SK-N-SH (cell line): ENCODE measurements at places on chromosomes 1 and 21. TPM values are rescaled to one million over a fixed set of nuclear protein-coding genes. Genes with fewer than 3 reads are reported as not detected.

DNA sequence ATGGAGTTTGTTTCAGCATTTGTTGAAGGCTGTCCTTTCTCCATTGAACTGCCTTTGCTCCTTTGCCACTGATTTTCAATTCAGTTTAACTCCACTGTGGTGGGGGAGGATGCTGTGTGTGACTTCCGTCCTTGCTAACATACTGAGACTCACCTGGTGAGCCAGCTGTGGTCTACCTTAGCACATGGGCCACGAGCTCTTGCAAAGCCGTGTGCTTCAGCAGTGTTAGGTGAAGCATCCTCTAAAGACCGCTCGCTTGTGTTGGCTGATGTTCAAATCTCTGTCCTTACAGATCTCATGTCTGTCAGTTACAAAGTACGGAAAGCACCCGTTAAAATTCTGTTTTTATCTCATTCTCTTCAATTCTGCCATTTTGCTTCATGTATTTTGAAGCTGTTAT is 3.6 kb upstream of the SPATC1L start:
- no peak for DNase-seq

DNA sequence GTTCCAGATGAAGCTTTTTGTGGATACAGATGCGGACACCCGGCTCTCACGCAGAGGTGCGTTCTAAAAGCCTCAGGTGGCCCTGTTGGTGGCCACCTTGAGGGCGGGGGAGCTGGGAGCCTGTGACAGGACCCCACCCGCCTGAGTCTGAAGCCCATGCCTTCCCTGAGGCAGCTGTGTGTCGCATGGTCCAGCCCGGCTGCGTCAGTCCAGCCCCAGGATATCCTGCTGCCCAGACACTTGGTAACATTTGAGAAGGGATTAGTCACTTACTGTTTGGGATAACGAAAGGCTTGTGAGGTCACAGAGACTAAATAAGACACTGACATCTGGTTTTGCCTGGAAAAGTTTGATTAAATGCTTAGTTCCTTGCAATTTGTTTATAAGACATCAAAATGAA is 68.9 kb downstream of the UCK2 start:
- DNase-seq: no peak

The ST6GALNAC5 gene
- polyA plus RNA-seq: 10.6 and 11.1 TPM in 2 replicates

DNA sequence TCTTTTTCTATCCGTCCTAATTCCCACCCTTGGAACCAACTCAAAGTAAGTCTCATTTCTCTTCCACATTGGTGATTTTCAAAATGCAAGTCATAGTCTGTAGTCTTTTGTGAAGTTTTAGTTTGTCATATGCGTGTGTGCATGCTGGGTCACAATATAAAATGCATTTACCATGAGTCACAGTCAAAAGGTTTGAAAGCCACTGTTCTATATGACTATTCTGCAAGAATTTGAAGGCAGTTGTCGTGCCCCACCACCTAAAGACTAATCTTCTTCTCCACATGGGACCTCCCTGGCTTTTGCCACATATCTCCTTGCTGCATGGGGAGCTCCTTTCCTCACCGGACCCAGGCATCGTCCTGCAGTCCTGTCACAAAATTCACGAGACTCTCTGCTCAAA is 1.6 kb downstream of the STPG1 start:
- no peak for DNase-seq

GRCh38 chr1:180033390-180033789 is 78.8 kb downstream of the CEP350 start:
- no peak for DNase-seq

The NRAS gene
- polyA plus RNA-seq: 15.9 and 23.3 TPM in 2 replicates

- DNase-seq: no peak
These were observed 236.5 kb upstream of the JUN start for GRCh38 chr1:59020151-59020997.

DNA sequence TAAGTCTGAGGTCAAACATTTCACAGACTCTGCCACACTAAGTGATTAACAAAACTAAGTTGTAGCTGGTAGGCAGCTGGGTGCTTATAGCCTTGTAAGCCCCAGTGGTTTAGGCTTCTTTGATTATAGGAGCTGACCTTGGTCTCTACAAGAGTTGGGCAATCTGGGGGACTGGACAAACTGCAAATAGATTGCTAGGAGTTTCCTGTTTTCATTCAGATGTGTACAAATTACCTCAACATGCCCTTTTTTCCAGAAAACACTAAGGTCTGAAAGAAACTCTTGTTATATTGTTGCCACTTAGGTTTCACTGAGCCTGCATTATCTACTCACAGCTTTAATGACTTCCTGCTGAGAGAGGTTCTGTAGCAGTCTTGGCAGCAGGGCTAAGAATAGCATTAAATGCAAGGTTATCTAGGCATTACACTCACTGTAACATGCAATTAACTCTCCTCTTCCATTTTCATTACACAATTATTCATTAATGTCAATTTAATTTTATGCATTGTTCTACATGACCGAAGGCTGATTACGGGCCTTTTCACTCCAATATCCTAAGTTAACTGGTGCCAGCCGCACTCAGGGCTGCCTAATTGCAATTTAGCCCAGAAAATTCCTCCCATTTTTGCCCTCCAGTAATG is 314.0 kb downstream of the LMO4 start:
- DNase-seq: no peak

DNA sequence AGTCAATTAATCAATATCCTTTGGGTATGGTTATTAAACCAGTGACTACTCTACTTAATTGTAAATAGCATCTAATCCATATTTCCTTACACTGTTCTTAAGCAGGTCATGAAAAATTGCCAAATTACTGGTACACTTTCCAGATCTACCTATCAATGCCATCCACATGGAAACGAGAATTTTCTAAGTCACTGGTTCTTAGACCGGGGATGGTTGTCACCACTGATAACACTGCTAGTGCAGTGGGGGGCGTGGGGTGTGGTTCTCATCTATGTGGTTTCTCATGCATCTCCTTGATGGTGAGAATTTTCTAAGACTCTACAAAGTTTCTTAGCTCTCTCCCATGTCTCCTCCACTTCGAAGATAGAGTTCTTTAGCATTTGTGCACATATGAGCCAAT is 63.7 kb upstream of the COG2 start:
- DNase-seq: no peak

- DNase-seq: no peak
These were observed 43.2 kb upstream of the ARHGAP29 start for GRCh38 chr1:94280541-94280940.

GRCh38 chr1:24175033-24175755 is 11.9 kb downstream of the IFNLR1 start:
- no peak for DNase-seq

The AHCTF1 gene
- polyA plus RNA-seq: 8.5 and 10.0 TPM in 2 replicates

GRCh38 chr1:41920658-41921057 is 1.9 kb upstream of the HIVEP3 start:
- no peak for DNase-seq

DNA sequence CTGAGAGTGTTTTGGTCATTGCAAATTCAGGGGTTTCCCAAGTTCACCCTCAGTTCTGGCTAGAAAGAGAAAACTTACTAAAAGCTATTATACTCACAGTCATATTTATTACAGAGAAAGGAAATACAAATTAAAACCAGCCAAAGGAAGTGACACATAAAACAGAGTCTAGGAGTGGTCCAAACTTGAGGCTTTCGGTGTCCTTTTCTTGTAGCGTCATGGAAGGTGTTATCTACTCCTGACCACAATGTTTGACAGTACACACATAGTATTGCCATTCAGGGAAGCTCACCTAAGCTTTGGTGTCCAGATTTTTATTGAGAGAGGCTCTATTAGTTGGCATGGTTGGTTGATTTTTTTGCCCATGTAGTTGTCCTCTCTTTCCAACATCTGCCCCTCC is 59.0 kb downstream of the SLC35A3 start:
- no peak for DNase-seq

GRCh38 chr1:59418363-59419144 is 121.7 kb downstream of the FGGY start:
- no peak for DNase-seq

GRCh38 chr1:71557138-71557537 is 476.3 kb upstream of the ZRANB2 start:
- no peak for DNase-seq

DNA sequence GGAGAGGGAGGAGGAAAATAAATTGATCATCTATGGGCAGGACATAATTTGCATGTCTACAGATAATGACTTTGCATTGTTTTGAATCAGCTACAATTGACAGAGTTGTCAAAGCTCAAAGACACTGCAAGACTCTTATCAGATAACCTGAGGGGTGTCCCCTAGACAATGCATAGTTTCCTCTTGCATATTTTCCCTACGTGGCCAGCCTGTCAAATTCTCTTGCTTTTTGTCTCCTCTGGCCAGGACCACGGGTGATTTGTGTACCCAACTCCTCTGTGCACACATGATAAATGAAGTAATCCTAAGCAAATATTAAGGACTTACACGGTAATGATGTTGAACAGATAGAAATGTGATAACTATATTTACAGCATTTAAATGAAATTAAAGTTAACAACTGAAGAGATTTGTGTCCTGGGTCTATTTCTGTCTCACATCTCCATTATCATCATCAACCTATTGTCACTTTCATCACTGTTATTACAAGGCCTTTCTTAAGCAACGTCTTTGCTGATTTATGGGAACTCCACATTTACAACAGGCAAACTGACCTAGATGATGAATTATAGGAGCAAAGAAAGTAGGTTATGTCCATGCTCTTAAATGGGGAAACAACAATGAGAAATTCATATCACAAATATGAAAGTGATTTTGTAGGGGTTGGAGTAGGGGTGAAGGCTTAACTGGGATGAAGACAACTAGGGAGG is 18.8 kb downstream of the BATF3 start:
- DNase-seq: no peak

The CD1B gene
- polyA plus RNA-seq: not detected in 2 replicates

The INSRR gene
- polyA plus RNA-seq: 0.20 and 0.63 TPM in 2 replicates

GRCh38 chr1:98575955-98576354 is 85.6 kb upstream of the SNX7 start:
- DNase-seq: no peak

- no peak for DNase-seq
These were observed 1152.0 kb upstream of the B3GALT2 start for GRCh38 chr1:194338241-194338948.

DNA sequence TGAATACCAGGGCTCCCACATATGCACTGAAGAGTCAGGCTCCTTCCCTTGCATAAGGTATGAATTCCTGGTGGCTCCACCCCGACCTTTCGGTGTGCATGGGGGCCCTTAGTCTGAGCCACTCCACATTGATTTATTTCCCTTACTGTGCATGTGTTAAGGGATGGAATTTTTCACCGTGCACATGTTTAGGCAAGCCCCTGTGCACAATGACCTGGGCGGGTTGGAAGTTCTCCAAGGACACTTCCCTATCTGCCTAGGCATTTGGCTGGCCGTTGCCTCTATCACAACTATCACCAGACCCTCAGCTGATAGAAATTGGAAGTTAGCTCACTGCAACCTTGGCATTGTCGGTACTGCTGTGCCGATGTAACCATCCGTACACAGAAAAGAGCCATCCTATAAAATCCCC is 9.7 kb downstream of the S100A6 start:
- DNase-seq: no peak

The FLG2 gene
- not detected in 2 replicates for polyA plus RNA-seq

The ARHGEF16 gene
- 0.10 and 0.18 TPM in 2 replicates for polyA plus RNA-seq

The TCP10L gene
- polyA plus RNA-seq: 0.08 and 0.33 TPM in 2 replicates

DNA sequence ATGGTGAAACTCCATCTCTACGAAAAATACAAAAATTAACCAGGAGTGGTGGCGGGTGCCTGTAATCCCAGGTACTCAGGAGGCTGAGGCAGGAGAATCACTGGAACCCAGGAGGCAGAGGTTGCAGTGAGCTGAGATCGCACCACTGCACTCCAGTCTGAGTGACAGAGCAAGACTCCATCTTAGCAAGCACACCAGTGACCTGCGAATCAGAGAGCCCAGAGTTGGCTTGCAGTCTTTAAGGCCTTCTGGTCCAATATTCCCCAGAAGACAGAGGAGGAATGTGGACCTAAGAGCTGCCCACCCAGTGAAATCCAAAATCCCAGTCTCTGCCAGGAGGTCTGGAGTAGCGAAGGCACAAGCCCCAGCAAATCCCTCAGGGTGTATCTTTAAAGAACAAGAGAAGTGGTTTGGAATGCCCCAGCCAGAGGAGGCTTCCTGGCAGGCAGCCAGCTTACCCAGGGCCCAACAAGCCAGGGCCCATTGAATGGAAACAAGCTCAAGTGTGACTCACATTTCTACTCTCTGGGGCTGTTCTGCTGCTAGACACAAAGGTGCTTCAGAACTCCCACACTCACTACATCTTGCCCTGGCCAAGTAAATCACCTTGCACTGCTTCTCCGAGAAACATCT is 23.9 kb downstream of the GPR161 start:
- DNase-seq: no peak

GRCh38 chr1:172185211-172185610 is 235.3 kb upstream of the C1orf105 start:
- no peak for DNase-seq

- DNase-seq: no peak
These were observed 68.3 kb downstream of the NENF start for GRCh38 chr1:212500983-212501382.

The SLC19A1 gene
- polyA plus RNA-seq: 13.0 and 15.0 TPM in 2 replicates

- DNase-seq: no peak
These were observed 162.4 kb upstream of the PTBP2 start for GRCh38 chr1:96559181-96559580.

DNA sequence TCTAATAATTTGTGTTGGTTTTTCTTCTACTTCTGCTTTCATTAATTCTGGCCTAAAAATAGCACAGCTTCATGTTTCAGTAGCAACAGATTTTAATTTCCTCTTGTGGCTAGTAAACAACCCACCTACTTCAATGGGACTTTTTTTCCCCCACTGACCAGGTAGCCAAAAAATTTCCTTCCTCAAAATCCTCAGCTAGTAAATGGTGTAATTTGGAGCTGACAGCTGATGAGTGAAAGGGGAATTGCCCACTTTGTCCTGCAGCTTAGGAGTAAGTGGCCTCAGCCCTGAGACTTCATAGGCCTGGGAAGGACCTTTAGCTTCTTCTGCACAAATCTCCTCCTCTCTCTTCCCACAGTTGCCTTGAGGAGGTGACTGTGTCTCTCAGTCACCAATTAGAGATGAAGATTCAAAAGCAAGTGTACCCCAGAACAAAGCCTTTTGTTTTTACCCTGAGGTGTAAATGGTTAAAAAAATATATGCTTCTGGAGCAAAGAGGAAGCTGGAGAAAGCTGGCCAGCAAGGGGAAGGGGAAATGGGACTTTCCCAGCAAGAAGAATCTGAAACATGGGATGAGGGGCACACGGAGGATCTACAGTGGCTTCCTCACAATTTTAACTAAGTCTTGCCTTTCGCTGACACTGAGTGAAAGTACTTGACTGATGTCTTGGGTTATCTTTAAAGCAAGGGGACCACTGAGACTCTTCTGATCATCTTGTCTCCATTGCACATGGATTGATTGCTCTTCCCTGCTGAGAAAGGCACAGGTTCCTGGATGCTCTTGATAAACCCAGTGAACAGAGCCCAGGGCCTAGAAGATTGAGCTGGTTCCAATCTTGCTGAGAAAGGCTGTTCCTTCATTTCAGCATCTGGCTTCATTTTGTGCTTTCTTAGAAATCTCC is 35.8 kb upstream of the VCAM1 start:
- no peak for DNase-seq

The GPR3 gene
- 5.8 and 6.0 TPM in 2 replicates for polyA plus RNA-seq

The BMP8B gene
- 0.07 and 0.16 TPM in 2 replicates for polyA plus RNA-seq

GRCh38 chr1:54978528-54979326 is 1.7 kb upstream of the TMEM61 start:
- no peak for DNase-seq

The ALPL gene
- polyA plus RNA-seq: 0.69 and 1.3 TPM in 2 replicates

The ENSA gene
- 47.4 and 56.3 TPM in 2 replicates for polyA plus RNA-seq

The OR2L2 gene
- polyA plus RNA-seq: 0.03 and 0.08 TPM in 2 replicates

The FAM229A gene
- polyA plus RNA-seq: 8.0 and 10.0 TPM in 2 replicates

The NBPF10 gene
- polyA plus RNA-seq: 0.66 and 0.88 TPM in 2 replicates

The DPYD gene
- 23.0 and 24.5 TPM in 2 replicates for polyA plus RNA-seq
